ENCODE measurements at places on chromosomes 2 and 18. TPM values are rescaled to one million over a fixed set of nuclear protein-coding genes. Genes with fewer than 3 reads are reported as not detected.

Gene FSHR
- total RNA-seq: not detected

Gene HTR2B
- total RNA-seq: 2.1 TPM

Gene PTPRN
- total RNA-seq: not detected

Gene MAB21L4
- not detected for total RNA-seq

Gene SLC14A1
- 7.3 TPM for total RNA-seq

Gene ACVR1C
- total RNA-seq: 2.5 TPM

Gene FOXD4L1
- total RNA-seq: 0.15 TPM

Gene ZBTB14
- total RNA-seq: 27.4 TPM

Gene LIMS2
- total RNA-seq: 36.4 TPM

Gene RPRM
- not detected for total RNA-seq

Gene TMEM131
- 40.6 TPM for total RNA-seq

Gene TDRD15
- total RNA-seq: not detected

Gene LONRF2
- total RNA-seq: 0.02 TPM

Gene RBKS
- total RNA-seq: 1.2 TPM

Gene RAB6C
- total RNA-seq: not detected

Gene SELENOI
- 26.9 TPM for total RNA-seq

Gene DSG1
- total RNA-seq: not detected

Gene NCKAP5
- not detected for total RNA-seq

Gene COL6A3
- total RNA-seq: 0.92 TPM

Gene GATA6
- total RNA-seq: not detected

All from activated CD4-positive, alpha-beta T cell treated with anti-CD3 and anti-CD28 coated beads, Interleukin-2, amount 10 ng/mL, durations not matched to agents 7 days and 5 days (primary cell).